Putamen (tissue), 1 donor: ENCODE measurements at places on chromosomes 13 and 19.
A peak's percentile ranks its signal among the peaks of the same experiment; 100 is the strongest.

DNA sequence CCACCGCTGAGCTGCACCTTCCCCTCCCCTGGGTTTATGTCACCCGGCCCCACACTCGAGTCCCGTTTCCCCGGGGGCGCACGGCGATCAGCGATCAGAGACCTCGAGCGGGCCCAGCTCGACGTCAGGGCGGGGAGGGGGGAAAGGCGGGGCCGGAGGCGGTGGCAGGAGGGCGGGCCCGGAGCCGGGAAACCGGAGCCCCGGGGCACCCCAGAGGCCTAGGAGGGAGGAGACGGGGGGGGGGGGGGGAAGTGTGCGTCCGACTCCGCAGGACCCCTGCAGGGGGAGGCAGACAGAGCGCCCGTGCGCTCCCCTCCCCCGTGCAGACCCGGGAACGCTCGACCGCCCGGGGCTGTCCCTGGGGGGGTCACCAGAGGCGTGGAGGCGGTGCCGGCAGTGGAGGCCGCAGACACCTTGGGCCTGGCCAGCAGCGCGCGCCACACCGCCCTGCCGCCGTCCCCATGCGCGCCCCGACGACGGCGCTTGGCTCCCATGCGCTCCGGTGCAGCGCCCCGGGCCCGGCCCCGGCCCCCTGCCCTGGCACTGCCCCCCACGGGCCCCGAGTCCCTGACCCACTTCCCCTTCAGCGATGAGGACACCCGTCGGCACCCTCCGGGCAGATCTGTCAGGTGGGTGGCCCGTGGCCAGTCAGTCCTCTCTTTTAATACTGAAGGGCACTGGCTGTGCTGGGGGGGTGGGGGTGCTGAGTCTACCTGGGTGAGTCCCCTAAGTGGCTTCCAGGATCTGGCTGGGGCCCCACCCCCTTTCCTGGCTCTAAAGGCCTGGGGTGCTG lies 11.8 kb downstream of the PDE4A start:
- no peak for DNase-seq

DNA sequence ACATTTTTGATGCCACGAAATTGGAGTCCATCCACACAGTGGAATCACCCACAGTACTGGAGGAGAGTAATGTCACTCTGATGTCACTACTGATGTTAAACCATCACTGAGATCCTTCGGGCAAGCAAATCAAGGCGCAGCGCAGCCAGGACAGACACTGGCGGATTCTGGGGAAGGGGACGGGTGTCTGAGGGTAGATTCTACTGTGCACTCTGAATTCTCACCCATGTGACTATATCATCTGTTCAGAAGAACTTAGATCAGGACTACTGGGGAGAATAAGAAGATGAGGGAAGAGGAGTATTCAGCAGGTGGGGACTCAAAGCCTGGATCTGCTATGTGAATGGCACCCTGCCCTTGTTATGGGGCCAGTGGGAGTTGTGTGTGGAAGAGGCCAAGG lies 12.6 kb upstream of the SIGLEC6 start:
- DNase-seq, result no peak

DNA sequence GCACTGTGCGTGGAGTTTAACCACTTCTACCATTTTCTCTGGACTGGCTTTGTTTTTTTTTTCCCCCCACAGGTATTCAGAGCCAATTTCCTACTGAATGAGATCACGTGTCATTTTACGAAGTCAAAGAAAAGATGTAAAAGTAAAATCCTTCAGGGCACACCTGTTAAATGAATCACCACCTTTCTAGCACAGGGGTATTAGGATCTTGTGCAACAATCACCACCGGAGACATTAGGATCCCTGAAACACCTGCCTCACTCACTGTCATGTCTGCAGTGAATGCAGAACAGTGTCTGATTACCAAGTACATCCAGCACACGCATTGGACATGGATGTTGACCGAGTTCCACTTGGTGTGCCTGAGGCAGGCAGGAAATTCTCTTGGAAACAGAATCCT lies 17.2 kb downstream of the BRD4 start:
- DNase-seq, result no peak

- DNase-seq, result peak; percentile 72
Measured at GRCh38 chr13:20495087-20496023, 30.3 kb downstream of the CRYL1 start.

DNA sequence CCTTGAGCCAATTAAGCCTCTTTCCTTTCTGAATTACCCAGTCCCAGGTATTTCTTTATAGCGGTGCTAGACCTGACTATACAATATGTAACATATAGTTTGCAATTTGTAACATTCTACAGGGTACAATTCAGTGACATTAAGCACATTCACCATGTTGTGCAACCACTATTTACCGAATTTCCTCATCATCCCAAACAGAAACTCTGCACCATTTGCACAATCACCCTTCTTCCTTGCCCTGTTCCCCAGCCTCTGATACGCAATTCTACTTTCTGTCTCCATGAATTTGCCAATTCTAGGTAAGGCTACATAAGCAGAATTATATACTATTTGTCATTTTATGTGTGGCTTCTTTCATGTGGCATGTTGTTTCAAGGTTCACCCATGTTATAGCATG lies 13.7 kb upstream of the SIGLEC10 start:
- no peak for DNase-seq

GRCh38 chr13:71806886-71807285 lies 60.1 kb downstream of the DACH1 start:
- DNase-seq, result no peak

- DNase-seq, result no peak
Measured at GRCh38 chr13:46496086-46496485, 56.9 kb upstream of the LRCH1 start.

- DNase-seq, result no peak
Measured at GRCh38 chr19:47663435-47663910, 49.7 kb upstream of the EHD2 start.

GRCh38 chr19:49637821-49638738 lies 1.9 kb downstream of the RRAS start:
- no peak for DNase-seq
